ENCODE measurements at places on chromosomes 12 and 14.

- no peak for DNase-seq
These were observed 37.1 kb downstream of the CYP46A1 start for GRCh38 chr14:99720941-99721791.

DNA sequence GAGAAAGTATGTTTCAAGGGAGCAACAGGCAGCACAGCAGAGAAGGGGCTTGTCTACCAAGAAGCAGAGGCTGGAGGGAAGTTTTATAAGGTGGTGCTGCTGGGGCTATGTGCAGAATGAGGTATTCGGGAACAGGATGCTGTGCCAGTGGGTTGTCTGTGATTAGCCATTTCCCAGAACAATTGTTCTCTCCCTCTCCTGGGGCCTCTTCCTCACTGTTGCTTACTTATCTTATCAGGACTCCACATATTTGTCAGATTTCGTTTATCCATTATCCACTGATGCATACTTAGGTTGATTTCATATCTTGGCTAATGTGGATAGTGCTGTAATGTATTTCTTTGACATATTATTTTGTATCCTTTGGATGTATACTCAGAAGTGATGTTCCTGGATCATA is 195.1 kb upstream of the RTL1 start:
- DNase-seq: no peak

GRCh38 chr14:56046546-56046945 is 71.7 kb upstream of the PELI2 start:
- DNase-seq: no peak

- DNase-seq: no peak
These were observed 339.8 kb downstream of the EMP1 start for GRCh38 chr12:13536219-13536910.

- DNase-seq: no peak
These were observed 55.1 kb downstream of the SSH1 start for GRCh38 chr12:108802101-108802961.

DNA sequence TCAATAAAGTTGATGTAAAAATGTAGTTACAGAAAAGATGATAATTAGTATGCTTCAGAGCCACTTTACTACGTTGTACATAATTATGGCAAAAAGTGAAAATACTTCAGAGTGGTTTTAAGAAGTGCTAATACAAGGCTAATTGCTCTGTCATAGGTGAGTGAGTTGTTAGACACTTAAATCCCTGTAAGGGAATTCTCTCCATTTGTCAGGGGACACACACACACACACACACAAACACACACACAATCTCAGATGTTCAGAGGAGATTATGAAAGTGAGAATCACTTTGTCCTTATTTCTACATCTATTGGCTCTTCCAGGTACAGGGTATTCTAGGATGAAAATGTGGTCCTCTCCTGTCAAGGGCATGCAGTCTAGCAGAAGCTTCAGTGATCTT is 208.3 kb upstream of the PELI2 start:
- DNase-seq: no peak

DNA sequence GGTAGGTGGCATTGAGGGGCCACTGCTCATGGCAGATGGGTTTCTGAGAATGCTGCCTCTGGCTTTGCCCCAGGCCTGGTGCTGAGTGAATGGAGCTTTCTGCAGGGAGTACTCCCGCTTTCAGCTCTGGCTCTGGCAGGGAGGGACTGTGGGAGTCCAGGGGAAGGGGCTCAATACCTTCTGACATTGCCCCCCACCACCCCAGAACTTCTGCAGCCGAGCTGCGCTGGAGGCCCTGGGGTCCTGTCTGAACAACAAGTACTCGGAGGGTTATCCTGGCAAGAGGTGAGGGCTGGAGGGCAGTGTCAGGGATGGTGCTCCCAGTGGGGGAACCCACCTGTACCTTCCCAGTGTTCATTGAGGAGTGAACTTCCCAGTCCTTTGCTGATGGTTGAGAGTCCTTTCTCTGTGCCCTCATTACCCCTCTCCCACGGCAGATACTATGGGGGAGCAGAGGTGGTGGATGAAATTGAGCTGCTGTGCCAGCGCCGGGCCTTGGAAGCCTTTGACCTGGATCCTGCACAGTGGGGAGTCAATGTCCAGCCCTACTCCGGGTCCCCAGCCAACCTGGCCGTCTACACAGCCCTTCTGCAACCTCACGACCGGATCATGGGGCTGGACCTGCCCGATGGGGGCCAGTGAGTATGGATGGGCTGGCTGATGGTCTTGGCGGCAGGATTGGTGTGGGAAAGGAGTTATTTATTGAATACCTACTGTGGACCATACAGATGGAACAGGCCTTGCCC is 1.9 kb downstream of the SHMT2 start:
- DNase-seq: no peak

- no peak for DNase-seq
These were observed 29.1 kb upstream of the SLC38A2 start for GRCh38 chr12:46401662-46402061.

DNA sequence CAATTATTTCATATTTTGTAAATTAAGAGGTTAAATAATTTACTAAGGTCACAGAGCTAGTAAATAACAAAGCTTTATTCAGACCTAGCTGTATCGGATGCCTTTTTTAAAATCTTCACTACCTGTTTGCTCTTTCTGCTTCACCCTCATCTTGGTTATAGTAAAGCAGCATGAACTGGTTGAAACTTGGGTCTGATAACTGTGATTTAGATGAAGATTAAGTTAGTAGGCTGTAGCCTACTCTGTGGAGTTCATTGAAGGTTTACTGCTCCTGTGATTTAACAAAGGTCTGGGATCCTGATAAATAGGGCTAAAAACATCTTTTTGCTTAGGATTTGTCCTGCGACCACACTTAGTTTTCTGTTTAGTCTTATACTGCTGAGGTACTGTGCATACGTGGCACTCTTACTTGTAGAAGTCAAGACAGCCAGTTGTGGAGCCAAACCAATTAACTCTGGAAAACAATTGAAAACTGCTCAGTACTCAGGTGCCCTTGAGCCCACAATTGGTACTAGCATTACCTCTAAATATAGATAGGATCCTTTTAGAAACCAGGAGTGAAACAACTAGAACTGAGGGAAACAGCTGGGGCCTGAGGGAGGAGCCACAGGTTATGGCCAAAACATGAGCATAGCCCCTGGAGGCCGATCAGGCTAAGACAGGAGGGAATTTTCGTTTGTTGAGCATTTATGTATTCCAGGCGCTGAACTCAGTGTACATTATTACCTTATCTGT is 2.3 kb downstream of the SPATS2 start:
- DNase-seq: no peak

GRCh38 chr12:76863837-76864236 is 15.0 kb downstream of the CSRP2 start:
- no peak for DNase-seq

GRCh38 chr12:48824112-48824511 is 5.8 kb downstream of the CACNB3 start:
- no peak for DNase-seq

- no peak for DNase-seq
These were observed 986.4 kb downstream of the AACS start for GRCh38 chr12:126051611-126052107.

DNA sequence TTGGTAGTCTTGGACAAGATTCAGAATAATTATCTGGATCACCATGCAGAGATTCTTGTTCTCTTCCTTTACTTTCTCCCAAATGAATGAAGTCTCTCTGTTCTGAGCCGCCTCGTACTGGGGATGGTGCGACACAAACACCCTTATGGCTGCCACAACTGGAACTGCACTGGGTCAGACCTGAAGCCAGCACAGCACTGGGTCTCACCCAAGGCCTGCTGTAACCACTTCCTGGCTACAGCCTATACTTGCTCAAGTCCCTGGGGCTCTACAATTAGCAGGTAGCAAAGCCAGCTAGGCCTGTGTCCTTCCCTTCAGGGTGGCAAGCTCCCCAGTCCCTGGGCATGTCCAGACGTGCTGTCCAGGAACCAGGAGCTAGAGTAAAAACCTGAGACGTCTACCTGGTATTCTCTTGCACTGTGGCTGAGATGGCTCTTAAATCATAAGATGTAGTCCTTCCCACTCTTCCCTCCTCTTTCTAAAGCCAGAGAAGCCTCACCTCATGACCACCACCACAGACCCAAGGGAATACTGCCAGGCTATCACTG is 27.6 kb downstream of the IFNG start:
- no peak for DNase-seq

- no peak for DNase-seq
These were observed 37.1 kb downstream of the TBX5 start for GRCh38 chr12:114368685-114369452.

GRCh38 chr14:76877871-76878270 is 51.7 kb downstream of the LRRC74A start:
- no peak for DNase-seq

DNA sequence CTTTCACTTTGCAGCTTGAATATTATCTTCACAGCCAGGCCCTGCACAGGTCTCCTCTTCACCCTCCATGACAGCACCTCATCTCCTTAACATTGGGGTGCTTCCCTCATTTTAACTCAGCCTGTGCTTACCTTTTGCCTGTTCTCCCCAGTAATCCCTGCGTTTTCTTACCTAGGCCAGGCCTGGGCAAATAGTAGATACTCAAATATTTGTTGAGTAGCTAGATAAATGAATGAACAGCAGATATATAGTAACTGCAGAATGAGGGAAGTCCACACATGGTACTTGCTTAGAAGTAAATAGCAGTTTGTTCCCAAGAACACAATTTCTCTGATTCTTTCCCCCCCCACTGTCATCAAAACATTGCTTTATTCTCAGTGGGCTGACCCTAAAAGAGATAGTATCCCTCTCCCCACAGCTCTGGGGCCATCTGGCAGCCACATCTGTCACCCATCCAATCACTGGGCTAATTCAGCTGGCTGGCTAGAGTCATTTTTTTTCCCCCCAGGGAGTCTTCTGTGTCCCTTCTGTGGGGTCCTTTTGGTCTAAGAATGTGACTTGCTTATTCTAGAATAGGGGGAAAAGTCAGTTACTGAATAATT is 43.2 kb downstream of the APPL2 start:
- DNase-seq: no peak

- DNase-seq: no peak
These were observed 59.6 kb upstream of the LRTM2 start for GRCh38 chr12:1760566-1761382.

GRCh38 chr14:78202163-78202562 is 32.0 kb downstream of the NRXN3 start:
- DNase-seq: no peak

DNA sequence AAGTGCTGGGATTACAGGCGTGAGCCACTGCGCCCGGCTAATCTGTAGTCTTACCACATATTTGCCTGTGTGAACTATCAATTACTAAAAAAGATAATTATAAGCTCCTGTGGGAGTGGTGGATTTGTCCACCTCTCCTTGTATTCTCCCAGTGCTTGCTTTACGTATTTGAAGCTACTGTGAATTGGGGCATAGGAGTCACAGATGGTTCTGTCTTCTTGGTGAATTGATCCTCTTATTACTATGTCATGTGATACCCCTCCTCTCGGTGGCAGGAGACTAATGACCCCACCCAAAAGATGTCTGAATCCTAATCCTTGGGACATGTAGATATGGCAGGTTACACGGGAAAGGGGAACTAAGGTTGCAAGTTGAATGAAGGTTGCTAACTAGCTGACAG is 11.8 kb downstream of the GPR132 start:
- DNase-seq: no peak

GRCh38 chr12:26741584-26742227 is 91.3 kb downstream of the ITPR2 start:
- no peak for DNase-seq

GRCh38 chr12:62738105-62738504 is 196.8 kb downstream of the PPM1H start:
- DNase-seq: no peak

DNA sequence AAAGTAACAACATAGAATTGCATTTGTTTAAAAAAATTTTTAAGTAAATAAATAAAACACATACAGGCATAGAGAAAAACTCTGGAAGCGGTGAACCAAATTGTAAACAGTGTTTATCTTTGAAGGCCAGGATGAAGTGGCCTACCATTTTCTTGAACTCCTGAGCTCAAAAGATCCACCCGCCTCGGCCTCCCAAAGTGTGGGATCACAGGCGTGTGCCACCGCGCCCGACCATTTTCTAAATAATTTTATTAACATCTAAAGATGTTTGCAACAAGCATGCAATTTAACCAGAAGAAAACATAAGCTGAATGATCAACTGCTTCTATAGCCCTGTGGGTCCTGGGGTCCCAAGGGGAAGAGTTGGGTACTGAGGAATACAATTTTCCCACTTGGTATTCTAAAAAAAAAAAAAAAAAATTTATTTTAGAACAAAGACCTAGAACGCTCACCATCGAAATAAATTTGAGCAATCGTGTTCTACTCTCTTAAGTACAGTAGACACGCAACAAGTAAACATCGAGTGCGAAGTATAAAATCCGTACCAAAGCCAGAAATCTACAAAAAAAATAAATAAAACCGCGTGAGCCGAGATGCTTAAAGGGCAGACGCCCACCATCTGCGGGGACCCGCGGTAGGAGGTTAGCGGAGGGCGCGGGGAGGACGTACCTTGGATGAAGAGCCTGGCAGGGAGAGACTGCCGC is 484 bp downstream of the MIS18BP1 start:
- no peak for DNase-seq

GRCh38 chr12:51389302-51389999 is 1.8 kb downstream of the GALNT6 start:
- DNase-seq: no peak

- no peak for DNase-seq
These were observed 3.6 kb upstream of the SLC7A8 start for GRCh38 chr14:23186913-23187654.

All from NCI-H1436 (cell line).